ENCODE measurements at places on chromosomes 4 and X.

GRCh38 chr4:119286377-119287002 lies 35.4 kb downstream of the FABP2 start:
- DNase-seq: peak; percentile 63

- no peak for DNase-seq
Observed at GRCh38 chr4:150816491-150816890, 198.6 kb downstream of the LRBA start.

DNA sequence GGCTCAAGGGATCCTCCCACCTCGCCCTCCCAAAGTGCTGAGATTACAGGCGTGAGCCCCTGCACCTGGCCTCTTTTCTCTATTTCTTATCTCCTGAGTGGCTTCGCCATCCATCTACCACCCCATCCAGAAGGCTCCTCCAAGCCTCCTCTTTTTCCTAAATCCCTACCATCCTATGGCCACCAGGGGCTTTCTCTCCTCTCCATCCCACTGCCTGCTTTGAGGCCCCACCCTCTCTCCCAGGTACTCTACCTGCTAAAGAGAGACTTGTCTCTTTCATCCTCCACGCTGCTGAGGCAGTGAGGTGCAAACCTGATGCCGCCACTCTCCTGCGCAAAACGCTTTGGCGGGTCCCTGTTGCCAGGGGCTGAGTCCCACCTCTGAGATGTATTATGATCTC lies 7.0 kb downstream of the RS1 start:
- no peak for DNase-seq

DNA sequence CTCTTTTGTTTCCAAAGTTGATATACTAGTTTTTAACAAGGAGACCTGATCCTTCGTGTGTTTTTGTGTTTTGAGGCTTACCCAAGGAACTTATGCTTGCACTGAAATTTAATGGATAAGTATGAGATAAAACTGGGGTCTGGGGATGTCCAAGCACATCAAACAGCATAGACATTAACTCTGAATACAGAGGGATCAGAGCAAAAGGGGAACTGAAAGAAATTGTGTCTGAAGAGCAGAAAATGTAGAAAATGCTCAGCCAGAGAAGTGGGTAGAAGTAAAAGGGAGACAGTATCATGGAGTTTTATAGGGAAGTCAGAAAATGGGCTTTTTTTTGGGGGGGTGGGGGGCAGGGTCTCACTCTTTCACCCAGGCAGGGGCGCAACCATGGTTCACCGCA lies 695.4 kb downstream of the ARAP2 start:
- no peak for DNase-seq

DNA sequence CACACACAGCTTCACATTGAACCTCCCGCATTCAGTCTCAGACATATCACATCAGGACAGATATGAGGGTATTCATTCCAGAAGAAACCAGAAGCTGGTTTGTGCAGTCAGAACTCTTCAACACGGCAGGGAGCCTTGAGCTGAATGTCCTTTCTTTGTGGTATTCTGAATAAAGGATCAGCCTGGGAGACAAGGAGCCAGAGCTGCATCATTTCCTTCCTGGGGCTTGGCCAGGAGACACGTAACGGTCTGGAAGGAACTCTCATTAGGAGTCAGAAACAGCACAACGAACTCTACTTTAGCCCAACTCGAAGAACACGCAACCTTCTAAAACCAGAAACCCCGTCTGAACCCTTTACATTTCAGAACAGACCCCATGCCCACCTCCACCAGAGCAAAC lies 46.4 kb downstream of the KDR start:
- no peak for DNase-seq

GRCh38 chrX:155966876-155967275 lies 30.6 kb upstream of the IL9R start:
- DNase-seq: peak; percentile 29

GRCh38 chrX:66015152-66015831 lies 24.6 kb downstream of the VSIG4 start:
- peak; percentile 15 for DNase-seq

DNA sequence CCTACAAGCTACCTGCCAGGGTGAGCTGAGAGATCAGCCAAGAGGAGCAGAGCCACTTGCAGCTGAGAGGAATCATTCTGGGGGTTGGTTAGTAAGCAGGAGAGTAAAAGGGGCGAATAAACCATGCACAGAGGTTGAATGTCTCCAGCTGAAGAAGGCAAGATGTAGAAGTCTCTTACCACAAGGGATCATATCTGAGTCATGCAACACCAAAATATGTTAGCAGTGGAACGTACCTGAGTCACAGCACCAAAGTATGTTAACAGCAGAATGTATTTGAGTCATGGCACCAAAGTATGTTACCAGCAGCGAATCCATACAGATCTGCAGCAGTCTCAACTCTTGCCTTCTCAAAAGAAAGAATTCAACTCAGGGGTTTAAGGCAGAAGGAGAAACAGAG lies 29.9 kb downstream of the C4orf51 start:
- no peak for DNase-seq

DNA sequence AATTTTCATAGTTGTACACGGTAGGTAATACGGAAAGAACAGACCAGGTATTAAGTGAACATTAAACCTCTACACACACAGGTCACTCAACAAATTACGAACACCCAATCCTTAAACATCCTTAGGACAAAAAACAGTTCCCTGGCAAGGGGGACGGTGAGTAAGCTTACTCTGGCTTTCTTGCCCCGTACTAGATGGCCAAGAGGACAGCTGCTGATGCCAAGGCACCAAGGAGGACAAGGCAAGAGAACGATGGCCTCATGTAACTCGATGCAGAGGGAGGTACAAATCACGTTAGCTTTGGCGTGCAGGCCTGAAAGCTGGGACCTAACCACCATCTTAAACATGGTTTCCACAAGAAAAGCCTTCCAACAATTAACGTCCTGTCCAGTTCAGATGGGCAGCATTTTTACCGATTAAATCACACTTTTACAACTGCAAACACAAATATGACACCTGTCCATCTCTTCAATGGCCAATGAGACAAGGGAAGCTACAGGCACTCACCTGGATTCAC lies 23.7 kb downstream of the FAT1 start:
- DNase-seq: no peak

- DNase-seq: no peak
Observed at GRCh38 chr4:184156163-184156920, 61.3 kb downstream of the ENPP6 start.

DNA sequence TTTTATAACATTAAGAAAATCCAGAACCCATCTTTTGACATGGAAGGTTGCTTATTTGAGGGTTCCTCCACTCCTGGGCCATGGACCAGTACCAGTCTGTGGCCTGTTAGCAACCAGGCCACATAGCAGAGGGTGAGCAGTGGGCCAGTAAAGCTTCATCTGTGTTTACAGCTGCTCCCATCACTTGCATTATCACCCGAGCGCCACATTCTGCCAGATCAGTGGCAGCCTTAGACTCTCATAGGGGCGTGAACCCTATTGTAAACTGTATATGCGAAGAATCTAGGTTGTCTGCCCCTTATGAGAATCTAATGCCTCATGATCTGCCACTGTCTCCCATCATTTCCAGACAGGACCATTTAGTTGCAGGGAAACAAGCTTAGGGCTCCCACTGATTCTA lies 58.6 kb downstream of the NDST4 start:
- DNase-seq: no peak

DNA sequence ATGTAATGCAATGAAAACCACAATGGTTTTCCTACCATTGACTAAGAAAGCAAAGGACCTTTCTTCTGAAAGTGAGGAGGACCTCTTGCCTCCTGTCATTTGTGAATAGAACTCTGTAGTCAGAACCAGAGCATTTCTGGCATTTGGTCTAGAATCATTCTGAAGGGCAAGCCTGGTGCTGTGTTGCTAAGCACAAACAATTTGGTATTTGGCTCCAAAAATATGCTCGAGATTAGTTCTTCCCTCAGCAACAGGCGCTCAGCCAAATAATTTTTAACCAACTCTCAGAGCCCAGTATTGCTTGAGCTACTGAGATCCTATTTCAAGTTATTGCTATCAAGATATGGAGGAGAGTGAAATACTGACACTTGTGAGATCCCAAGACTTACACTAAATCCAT lies 71.0 kb downstream of the SNCA start:
- DNase-seq: no peak

DNA sequence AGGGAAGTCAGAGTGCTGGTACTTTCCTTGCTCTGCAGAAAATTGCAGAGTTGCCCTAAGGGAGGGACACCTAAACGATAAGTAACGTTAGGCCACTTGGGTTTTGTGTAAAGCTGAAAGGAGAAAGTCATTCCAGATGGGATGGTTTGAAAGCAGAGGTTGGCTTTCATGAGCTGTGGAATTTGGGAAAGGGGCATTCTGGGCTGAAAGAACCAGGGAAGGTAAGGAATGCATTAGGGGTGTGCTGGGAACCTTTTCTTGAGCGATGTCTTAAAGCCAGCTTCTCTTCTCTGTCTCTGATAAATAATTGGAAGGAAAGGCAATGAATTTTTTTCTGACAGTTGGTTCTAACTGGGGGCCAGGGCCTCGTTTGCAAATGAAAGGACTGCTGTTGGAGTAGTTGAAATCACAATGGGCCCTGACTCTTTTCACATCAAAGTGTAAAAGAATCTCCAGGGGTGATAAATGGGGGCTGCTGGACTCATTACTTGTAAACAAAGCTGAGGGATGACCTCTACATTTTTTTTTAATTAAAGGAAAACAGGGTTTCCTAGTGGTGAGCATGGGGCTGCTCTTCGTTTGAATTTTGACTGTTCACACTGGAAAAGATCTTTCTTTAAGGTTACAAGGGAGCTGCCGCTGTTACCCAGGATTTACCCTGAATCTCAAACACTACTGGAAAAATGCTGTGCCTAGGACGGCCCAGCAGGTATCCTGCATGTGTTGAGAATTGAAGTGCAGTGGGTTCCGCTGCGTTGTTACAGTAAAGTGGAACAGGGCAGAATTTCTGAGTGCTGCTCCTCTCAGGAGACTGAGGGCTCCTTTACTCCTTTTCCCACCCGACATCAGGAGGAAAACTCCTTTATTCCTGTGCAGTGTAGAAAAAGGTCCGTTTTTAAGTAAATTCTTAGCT lies 25.0 kb downstream of the AFF1 start:
- no peak for DNase-seq

DNA sequence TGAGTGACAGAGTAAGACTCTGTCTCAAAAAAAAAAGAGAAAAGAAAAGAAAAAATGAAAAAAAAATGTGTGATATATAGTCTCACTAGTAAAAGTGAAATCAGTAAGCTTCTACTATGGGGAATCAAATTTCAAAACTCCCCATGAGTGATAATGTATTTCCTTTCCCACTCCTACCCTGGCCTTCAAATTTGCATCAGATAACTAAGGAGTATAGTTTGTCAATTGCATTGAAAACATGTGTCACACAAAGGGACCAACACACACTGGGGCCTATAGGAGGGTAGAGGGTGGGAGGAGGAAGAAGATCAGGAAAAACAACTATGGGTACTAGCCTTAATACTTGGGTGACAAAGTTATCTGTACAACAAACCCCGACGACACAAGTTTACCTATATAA lies 118.4 kb downstream of the TSPAN7 start:
- no peak for DNase-seq

GRCh38 chr4:73309211-73309610 lies 50.6 kb upstream of the ANKRD17 start:
- no peak for DNase-seq

- no peak for DNase-seq
Observed at GRCh38 chr4:172692701-172693100, 475.9 kb upstream of the GALNT7 start.

- DNase-seq: no peak
Observed at GRCh38 chr4:122243785-122244184, 91.7 kb downstream of the BLTP1 start.

- no peak for DNase-seq
Observed at GRCh38 chr4:931194-931959, 739 bp downstream of the GAK start.

GRCh38 chr4:73432169-73433000 lies 3.6 kb upstream of the AFP start:
- no peak for DNase-seq

- no peak for DNase-seq
Observed at GRCh38 chr4:47451657-47452056, 11.8 kb downstream of the COMMD8 start.

GRCh38 chr4:22434895-22435294 lies 81.0 kb downstream of the ADGRA3 start:
- DNase-seq: no peak

DNA sequence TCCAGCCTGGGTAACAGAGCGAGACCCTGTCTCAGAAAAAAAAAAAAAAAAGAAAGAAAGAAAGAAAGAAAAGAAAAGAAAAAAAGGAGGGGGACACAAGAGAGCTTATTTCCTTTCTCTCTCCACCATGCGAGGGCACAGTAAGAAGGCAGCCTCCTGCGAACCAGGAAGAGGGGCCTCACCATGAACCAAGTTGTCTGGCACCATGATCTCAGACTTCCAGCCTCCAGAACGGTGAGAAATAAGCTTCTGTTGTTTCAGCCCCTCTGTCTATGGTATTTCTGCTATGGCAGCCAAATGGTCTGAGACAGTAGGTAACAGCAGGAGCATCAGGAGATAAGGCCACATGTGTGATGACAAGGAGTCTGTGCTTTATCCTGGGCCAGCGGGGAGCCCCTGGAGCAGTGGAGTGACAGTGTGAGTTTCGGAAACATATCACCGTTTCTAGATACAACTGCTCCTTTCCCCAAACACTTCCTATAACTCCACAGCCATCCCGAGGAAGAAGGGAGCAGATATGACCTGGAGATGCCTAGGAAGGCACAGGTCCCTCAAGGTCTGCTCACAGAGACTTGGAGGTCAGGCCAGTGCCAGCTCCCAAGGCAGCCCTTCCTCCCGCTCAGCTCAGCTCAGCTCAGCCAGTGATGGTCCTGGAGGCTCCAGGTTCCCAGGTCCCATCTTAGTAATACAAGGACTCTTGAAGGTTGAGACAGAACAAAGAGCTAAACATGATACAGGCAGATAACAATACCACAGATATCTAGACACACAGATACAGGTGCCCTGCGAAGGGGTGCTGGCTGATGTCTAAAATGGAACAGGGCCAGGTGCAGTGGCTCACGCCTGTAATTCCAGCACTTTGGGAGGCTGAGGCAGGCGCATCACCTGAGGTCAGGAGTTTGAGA lies 17.7 kb downstream of the JAKMIP1 start:
- DNase-seq: peak; percentile 12

DNA sequence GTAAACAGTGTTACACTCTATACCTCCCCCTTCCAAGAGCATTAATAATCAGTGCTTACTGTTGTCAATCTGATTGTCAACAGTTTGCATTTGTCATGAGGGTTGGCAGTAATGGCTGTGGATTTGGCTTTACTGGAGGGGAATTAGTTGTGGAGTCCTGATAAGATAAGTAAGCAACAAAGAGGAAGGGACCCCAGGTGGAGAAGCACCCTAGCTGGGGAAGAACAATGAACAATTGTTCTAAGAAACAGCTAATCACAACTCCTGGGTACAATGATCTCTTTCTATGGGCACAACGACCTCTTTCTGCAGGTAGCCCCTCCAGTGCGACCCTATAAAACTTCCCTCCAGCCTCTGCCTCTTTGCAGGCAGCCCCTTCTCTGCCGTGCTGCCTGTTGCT lies 53.2 kb upstream of the CDKN2AIP start:
- DNase-seq: no peak

DNA sequence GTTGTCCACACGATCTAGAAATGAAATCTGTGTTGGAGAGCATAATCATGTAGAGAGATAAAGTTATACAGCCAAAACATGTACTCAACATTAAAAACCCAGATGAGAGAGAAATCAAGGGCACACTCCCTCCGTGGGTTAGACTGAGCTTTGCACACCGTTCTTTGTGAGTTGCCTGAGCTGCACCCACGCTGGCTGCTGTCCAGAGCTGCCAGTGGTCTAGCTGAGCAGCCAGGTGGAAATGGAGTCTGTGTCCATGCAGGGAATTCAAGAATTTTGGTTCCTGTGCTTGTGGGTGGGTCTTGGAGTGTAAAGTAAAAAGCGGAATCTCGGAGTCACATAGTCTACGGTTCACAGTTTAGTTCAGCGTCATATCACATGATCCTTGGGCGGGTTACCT lies 84.6 kb downstream of the GPR143 start:
- no peak for DNase-seq

- DNase-seq: no peak
Observed at GRCh38 chrX:79268788-79269187, 98.3 kb downstream of the ITM2A start.
